Memory B cell (primary cell): ENCODE measurements at places on chromosomes 1 and 21.
A peak's percentile ranks its signal among the peaks of the same experiment; 100 is the strongest.

- no peak for DNase-seq
Observed at GRCh38 chr1:54602554-54602953, 20.8 kb downstream of the FAM151A start.

DNA sequence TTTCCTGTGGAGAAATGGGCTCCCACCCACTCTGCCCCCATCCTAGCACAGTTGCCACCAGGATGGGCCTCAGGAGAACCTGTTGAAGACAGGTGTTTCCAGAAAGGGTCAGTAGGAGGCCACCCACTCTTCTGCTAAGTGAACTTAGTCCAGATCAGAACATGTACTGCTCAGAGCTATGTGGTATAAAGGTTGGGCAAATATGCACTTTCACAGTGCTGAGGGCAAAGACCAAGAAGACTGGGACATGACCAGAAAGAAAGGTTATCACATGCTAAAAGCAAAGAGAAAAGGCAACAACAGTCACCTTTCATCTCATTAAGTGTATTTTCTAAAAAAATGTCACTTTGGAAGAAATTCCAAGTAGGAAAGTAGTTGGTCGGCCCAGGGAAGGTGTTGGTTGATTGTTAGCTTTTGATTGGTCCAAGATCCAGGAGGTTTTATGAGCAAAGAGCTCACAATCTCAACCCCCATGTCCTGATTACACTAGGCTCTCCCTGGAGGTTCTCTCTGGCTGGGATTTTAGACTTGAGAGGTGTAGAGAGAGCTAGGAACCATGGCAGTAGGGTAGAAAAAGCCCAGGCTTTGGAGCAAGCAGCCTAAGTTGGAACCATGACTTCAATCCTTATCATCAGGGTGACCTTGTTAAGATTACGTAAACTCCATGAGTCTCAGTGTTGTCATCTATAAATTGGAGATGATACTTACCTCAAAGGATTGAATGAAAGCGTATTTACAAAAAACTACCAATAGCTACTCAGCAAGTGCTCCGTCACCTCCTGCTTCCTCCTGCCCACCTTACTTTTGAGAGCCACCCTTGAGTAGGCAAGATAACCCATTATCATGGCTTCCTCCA is 102.6 kb downstream of the GLUL start:
- no peak for DNase-seq

GRCh38 chr1:107198561-107198960 is 57.7 kb downstream of the NTNG1 start:
- no peak for DNase-seq

GRCh38 chr1:11429226-11429625 is 49.7 kb upstream of the DISP3 start:
- no peak for DNase-seq

- DNase-seq = no peak
Observed at GRCh38 chr1:227351443-227351842, 33.2 kb upstream of the CDC42BPA start.

DNA sequence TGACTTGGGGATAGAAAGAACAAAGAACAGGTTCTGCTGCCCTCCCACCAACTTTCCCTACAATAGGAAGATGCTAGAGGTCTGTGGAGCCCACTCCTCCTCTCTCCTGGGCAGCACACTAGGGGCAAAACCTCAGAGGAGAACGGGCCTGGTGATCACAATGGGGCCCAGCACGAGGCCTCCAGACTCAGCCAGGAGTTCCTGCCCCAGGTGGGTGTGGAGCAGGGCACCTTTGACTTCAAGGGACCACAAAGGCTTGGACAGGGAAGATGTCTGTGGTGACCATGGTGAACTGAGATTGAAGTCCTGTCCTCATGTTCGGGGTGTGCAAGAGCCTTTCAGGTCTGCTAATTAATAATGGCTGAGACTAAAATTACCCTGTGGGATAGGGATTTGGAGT is 88.8 kb downstream of the LAMC2 start:
- DNase-seq = no peak

- no peak for DNase-seq
Observed at GRCh38 chr1:152014943-152015342, 21.3 kb upstream of the S100A10 start.

DNA sequence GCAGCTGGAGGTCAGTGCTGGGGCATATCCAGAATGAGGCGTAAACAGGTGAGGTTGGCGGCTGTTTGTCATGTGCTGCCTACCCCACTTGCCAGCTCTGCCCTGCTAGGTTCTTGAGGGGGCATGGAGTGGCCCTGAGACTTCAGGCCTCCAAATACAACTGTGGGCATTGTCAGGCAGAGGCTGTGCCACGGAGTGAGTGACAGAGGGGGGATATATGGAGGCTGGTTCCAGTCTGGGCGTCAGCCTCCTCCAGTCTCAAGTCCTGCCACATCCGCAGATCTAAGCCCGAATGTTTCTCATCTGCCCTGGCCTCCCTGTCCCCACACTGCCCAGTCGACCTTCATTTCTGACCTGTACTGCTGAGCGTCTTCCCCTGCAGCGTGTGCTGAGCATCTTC is 85.4 kb downstream of the POFUT2 start:
- DNase-seq = no peak

DNA sequence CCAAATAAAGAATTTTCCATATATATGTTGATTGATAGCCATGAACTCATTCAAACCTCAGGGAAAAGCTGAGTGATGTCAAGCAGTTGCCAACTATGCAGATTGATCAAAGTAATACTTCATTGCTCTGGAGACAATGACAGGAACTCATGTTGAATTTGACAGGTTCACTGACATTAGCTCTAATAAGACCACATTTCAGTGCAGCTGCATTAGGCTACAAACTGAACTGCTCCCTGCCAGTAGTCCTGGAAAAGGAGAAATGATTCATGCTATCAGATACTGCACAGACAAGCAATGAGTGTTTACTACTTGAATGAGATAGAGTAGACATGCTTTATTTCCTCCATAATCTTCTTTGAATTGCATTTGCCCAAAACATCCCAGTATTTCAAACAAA is 948.4 kb downstream of the MRPL39 start:
- no peak for DNase-seq

GRCh38 chr1:236140705-236141446 is 1.5 kb upstream of the GPR137B start:
- DNase-seq = no peak

GRCh38 chr1:211326528-211327345 is at the start of gene TRAF5:
Gene TRAF5, plus strand, starts transcription at chr1:211326833. Its CDS starts 26,407 bp downstream, at chr1:211353240.
- peak; percentile 62 for DNase-seq

- DNase-seq = no peak
Observed at GRCh38 chr1:228830185-228830953, 95.1 kb downstream of the RHOU start.

DNA sequence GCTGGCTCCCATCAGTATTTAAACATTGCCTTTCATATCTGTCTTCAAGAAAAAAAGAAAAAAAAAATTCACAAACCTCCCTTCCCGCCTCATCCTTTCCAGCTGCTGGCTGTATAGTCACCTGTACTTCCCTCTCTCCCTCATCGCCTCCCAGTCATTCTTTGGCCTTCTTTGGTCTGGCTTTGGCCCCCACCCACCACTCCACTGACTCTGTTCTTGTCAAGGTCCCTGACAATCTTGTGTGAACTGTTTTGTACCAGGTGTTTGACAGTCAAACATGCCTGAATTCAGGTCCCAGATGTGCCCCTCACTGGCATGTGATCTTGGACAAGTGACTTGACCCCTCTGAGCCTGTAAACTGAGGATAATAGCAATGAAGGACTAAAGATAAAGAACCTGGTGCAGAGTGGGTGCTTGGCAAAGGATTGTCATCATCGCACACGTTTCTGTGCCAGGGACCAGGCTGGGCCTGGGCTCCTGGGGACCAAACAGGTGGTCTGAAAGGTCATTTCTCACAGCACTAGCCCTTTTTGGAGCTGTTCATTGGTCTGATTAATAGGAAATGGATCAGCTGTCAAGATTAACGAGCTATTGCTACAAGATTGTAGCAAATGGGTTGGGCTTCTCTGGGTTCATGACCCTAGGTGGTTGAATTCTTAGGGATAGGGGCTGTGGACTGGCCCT is 21.5 kb downstream of the PTPRF start:
- no peak for DNase-seq

DNA sequence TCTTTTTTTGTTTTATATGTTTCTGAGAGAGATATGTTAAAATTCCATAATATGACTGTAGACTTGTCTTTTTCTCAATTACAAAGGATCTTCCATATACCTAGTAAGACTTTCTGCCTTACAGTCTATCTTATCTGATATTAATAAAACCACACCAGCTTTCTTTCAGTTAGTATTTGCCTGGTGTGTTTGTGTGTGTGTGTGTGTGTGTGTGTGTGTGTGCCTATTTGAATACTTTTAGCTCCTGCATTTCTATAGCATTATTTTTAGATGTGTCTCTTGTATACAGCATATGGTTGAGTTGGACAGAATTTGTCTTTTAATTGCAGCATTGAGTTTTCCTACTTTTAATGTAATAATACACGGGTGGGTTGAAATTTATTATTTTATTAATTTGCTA is 27.5 kb downstream of the ST6GALNAC3 start:
- no peak for DNase-seq

- DNase-seq = no peak
Observed at GRCh38 chr1:206035027-206035426, 11.3 kb upstream of the CTSE start.

DNA sequence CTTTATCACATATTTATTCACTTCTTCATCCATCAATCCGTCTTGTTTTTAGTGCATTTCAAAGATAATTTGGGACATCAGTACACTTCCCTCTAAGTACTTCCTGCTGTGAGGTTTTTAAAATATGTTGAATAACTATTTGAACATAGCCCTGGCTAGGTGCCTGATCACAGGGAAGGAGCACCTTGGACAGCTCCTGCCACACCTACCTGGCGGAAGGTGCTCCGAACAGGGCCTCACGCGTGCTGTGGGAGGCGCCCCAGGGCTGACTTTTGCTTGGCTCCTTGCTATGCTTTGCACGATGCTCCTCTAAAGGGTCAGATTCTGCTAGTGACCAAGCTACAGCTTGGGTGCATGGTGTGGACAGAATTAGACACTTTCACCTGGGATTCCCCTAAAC is 4.9 kb upstream of the ATXN7L2 start:
- DNase-seq = no peak

- DNase-seq = no peak
Observed at GRCh38 chr1:64295561-64295960, 92.1 kb downstream of the UBE2U start.

DNA sequence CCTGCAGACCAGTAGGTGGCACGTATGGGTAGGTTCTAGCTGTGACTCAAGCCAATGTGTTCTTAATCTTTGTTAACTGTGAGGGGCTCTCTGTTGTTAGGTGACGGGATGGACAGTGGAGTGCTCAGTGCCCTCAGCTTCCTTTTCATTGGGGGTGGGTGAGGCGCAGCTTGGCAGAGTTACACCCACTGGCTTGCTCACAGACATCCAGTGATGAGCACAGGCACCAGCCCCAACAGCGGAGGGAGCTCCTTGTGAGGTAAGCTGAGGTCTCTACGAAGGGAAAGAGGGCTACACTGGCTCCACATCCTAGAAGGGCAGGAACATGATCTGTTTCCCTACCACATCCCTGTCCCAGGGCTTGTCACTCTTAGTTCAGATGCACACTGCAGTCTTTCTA is 871.3 kb downstream of the LRRIQ3 start:
- DNase-seq = no peak
